ENCODE measurements at places on chromosomes 3 and 15.

GRCh38 chr15:47027322-47027946, 689.9 kb upstream of the SEMA6D start:
- DNase-seq: no peak

GRCh38 chr15:33735637-33736247, 232.6 kb upstream of the CHRM5 start:
- no peak for DNase-seq

- peak; percentile 6 for DNase-seq
Observed at GRCh38 chr3:10505050-10505790, at the start of gene ATP2B2. Gene ATP2B2, minus strand, starts transcription at chr3:10505586. Its CDS starts 56,043 bp downstream, at chr3:10449543.

DNA sequence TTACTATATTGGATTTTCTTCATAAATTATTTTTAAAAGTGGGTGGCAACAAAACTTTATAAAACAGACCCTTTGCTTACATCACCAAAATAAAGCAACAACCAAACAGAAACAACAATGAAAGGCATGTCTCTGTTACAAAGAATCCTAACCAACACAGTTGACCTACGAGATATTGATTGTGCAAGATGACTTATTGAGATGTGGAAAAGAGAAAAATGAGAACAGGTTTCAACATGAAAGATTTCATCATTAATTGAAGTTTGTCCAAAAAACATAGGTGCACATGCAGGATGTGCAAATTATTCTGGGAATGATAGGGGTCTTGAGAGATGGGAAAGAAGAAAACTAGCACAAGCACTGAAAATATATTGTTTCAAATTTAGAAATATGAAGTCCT, 9.0 kb downstream of the GMNC start:
- no peak for DNase-seq
